ENCODE measurements at places on chromosomes 2 and 18. TPM values are rescaled to one million over a fixed set of nuclear protein-coding genes. Genes with fewer than 3 reads are reported as not detected.

C2orf15 gene
- total RNA-seq: 1.9 TPM

- DNase-seq: no peak
These were observed 305.5 kb downstream of the IKZF2 start for GRCh38 chr2:212845941-212846340.

- no peak for DNase-seq
These were observed 638.0 kb downstream of the CNTNAP5 start for GRCh38 chr2:124662946-124663644.

DCDC2C gene
- total RNA-seq: not detected

- peak; percentile 62 for DNase-seq
These were observed 31.2 kb upstream of the SLC66A3 start for GRCh38 chr2:11123856-11124759.

GRCh38 chr2:219228911-219229304 lies 528 bp downstream of the ATG9A start:
- no peak for DNase-seq

DNA sequence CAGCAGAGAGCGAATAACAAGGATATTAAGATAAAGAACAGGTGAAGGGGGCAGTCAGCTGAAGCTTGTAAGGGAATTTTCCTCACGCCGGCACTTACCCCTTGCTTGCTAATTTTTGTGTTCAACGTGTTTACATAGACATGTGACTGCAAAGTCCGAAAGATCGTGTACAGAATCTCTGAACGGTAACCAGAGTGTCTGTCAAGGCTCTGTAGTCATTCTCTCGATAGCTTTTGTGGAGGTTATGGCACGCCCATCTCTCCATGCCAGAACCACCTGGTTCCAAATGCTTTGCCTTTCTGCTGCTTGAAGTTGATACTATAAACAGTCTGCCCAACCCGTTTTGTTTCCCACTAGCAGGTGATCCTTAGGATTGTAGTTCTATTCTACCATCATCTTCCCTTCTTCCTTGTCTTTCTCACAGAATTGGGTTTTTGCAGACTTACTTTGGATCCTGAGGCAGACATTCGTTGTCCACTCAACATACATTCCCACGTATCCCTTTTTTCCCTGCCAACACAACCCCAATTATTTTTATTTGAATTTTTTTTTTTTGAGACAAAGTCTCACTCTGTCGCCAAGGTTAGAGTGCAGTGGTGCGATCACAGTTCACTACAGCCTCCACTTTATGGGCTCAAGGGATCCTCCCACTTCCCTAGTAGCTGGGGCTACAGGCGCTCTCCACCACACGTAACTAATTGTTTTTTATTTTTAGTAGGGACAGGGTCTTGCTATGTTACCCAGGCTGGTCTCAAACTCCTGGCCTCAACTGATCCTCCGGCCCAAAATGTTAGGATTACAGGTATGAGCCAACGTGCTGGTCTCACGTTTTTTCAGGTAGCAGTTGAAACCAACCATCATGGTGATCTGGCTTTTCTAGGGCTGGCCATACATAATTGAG lies 1.3 kb upstream of the USP34 start:
- no peak for DNase-seq

DNA sequence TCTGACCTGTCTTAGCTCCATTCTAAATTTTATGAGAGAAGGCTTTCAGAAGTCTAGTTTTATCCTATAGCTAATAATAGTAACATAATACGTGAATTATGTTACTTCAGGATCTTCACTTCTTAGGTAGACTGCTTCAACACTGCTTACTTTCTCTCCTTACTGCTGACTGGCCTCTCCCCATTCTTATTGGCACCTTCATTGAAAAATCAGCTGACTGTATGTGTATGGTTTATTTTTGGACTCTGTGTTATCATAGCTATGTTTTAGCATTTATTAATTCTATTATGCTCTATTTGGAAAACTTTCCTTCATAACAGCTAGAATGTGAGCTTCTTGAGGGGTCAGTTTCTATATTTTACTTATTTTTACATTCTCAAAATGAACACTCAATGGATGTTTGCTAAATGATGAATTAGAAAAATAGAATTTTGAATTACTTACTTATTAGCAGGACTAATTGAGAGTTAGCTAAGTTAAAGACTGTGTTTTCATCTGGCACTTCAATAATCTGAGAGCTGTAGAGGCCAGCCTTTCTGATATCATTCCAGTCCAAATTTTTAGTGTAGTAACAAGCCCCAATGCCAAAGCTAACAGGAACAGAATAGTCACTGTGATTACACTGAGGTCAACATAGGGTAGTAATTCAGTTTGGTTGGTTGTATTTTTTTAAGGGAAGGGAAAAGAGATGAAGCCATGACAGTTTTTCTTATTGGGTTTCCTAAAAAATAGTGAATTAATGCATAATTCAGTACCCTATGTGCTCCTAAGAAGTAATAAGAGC lies 92.3 kb downstream of the TTC27 start:
- no peak for DNase-seq

GRCh38 chr2:114185501-114185900 lies 256.9 kb upstream of the DPP10 start:
- DNase-seq: no peak

DNA sequence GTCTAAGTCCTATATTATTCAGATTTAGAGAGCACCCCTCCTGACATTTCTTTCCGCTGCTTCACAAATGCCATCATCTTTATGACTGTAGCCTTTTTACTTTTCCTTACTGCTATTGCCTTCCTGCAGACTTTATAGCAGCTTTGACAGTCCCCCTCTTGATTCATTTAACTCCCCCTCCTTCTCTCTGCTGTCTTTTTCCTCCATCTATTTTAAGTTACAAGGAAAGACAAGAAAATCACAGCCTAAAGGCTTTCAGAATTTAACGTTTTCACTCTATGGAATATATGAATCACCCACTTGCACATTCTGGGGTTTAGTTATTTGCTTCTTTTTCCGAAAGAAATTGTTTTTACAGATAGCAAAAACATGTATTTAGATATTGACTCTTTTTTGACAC lies 183.4 kb upstream of the SETBP1 start:
- no peak for DNase-seq

DNA sequence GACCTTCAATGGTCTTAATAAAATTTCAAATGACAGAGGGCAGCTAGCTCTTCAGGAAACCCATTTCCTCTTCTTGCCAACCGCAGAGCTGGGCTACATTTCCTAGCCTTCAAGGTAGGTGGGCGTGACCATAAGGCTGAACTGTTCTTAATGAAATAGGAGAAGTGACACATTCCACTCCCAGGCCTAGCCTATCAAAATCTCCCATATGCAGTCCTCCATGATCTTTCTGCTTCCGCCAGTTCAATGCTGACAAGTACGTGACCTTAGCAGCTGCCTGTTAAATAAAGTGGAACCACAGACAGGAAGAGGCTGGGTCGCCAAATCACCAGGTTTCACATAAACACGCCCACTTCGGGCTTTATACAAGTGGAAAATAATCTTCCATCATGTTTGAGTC lies 13.2 kb downstream of the SERPINE2 start:
- DNase-seq: no peak

DNA sequence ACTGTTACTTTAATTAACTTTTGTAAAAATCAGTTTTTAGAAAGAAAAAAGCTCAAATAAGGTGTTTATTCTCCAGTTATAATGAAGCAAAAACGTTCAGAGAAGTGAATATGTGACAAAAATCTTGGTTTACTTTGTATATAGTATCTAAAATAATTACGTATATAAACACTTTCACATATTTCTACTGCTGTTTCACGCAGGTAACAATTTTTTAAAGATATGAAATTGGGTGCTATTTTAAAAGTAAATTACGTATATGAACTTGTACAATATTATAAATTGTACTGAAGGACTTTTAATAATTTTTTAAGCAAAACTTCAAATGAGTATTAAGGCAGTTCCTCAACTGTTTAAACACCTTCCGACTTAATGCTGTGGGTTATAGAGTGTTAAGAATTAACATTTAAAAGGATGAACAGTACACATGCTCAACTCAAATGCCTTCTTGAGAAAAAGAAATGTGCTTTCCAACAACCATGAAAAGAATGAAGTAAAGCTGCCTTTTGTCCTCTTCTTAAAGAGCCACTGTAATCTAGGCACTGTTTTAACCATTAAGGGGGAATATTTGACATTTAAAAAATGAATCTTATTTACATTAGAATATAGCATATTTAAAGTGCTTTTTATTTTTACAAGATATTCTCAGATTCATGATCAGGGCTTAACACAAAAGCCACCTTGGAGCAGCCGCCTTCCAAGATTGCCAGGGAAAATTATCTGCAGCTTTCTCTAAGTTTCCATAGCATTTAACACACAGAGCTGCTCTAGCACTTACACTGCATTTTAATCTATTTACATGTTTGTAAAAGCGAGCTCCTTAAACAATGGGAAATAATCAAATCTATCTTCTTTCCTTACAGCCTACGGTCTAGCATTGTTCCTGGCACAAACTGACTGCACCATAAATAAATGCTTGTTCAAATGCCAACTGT lies 56.5 kb upstream of the CDKL4 start:
- DNase-seq: no peak

IFIH1 gene
- total RNA-seq: 7.0 TPM

DNA sequence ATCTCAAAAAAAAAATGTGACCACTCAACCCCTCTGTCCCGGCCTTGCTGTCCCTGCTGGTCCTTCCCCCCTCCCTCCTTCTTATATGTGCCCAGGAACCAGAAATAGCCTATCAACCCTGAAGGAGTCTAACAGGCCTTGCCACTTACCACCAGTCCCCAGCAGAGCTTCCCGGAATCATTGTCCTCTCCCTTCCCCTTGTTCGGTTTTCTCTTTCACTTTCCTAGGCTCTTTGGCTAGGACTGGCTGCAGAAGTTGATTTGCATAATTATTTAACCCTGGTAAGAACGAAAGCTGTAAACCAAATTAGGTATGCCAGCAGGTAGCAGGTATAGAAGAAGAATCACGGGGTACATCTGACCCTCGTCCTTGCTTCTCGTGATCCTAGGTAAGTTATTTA lies 72.6 kb upstream of the ZNF532 start:
- DNase-seq: no peak

GRCh38 chr2:79721966-79722365 lies 209.1 kb downstream of the CTNNA2 start:
- DNase-seq: no peak

- DNase-seq: peak; percentile 13
These were observed 213.0 kb downstream of the SP3 start for GRCh38 chr2:173752152-173752551.

All from HCT116 (cell line).